Psoas muscle (tissue), 8 donors: ENCODE measurements at places on chromosomes 6 and 20.

DNA sequence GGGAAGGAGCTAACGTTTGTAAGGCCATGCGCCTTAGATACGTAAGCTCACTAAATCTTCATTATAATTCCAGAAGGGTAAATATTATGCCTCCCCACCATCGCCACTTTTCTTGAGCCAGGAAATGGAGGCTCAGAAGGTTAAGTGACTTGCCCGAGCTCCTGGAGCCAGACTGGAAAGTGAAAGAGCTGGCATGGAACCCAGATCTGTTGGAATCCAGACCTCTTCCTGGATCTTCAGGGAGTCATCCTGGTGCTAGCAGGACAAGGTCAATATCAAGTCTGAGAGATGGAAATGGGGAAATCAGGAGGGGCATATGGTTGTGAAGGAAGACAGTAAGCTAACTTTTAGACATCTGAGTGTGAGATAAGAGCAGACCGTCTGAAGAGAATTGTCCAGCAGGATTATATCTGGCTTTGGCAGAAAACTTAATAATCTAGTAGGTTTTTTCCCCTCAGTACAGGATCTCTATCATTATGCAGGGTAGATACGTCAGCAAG is 6.2 kb downstream of the TMEM200A start:
- no peak for DNase-seq

DNA sequence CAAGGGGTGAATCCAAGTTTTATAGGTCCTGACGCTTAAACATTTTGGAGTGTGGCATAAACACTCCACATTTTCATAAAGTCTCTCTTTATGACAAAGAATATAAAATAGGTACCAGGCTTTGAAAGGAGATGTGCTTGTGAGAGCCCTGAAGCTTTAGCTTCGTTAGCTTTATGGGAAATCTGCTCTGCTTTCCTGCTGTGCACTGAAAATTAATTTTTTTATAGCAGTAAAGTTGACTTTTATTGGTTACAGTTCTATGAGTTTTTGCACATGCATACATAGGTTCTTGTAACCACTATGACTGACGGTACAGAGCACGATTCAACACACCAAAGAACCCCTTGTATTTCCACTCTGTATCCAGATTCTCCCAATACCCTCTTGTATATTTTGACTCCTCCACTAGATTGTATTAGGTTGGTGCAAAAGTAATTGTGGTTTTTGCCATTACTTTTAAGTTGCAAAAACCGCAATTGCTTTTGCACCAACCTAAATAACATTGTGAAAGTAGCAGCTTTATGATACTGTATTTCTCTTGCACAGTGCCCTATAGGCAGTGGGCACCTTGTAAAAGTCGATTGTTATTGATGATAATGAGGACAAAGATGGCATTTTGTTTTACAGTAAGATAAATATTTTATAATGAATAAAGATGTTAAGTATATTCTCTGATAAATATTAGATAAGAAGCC is 145.2 kb upstream of the AKIRIN2 start:
- DNase-seq: no peak

DNA sequence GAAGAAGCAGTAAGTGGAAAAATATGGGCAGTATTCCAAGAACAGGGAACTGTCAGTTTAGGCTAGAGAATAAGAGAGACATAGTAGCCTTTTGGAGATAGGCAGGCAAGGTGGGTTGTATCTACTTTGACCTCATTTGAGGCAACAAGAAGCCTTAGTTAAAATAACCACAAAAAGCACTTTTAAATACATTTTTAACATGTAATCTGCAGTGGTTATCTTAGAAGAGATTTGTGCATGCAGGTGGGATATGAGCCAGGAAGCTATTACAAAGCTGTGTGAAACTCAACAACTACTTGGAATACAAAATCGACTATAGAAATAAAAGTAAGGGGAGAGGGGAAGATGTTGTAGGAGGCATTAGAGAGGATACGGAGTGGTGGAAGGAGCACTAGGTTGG is 143.7 kb upstream of the MCHR2 start:
- no peak for DNase-seq

DNA sequence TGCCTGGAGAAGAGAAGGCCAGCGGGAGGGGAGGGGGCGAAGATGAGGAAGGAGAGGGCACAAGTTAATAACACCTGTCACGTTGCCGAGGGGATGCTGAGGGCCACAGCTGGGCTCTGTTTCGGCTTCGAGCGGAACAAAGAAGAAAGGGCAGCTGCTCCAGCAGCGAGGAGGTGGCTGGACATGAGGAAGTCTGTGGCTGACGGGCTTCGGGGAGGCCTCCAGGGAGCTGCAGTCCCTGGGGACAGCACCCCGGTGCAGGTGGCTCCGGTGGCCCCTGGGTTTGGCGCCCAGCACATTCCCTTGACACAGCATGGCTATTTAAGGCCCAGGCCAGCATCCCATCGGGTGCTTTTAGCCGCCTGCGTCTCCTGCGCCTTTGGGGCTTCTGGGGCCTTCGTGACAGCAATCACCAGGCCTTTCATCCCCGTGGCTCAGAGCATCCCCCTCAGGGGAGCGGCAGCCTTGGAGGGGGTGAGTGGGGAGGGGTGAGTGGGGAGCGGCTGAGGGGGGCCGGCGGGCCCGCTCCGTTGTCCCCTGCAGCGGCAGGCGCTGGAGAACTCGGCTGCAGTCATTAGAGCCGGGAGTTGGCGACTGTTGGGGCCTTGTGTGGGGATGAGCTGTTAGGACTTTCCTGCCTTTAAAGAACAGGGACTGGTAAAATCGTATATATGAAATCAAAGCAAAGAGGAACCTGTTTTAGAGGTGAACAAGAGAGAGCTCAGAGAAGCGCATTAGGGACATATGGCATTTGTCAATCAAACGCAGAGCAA is 99.0 kb downstream of the TMEM242 start:
- no peak for DNase-seq

- DNase-seq: no peak
These were observed 5.4 kb upstream of the FBXO30 start for GRCh38 chr6:145819994-145820393.

GRCh38 chr6:112906726-112907125 is 559.6 kb downstream of the RFPL4B start:
- no peak for DNase-seq
